Hematopoietic multipotent progenitor cell treated with erythropoietin and hydrocortisone succinate and interleukin-3 and kit ligand, for 6 days (in vitro differentiated cells): ENCODE measurements at places on chromosomes 2 and 18.

- DNase-seq = peak; percentile 35
These were observed 755 bp upstream of the ATP9B start for GRCh38 chr18:79068341-79068936.

DNA sequence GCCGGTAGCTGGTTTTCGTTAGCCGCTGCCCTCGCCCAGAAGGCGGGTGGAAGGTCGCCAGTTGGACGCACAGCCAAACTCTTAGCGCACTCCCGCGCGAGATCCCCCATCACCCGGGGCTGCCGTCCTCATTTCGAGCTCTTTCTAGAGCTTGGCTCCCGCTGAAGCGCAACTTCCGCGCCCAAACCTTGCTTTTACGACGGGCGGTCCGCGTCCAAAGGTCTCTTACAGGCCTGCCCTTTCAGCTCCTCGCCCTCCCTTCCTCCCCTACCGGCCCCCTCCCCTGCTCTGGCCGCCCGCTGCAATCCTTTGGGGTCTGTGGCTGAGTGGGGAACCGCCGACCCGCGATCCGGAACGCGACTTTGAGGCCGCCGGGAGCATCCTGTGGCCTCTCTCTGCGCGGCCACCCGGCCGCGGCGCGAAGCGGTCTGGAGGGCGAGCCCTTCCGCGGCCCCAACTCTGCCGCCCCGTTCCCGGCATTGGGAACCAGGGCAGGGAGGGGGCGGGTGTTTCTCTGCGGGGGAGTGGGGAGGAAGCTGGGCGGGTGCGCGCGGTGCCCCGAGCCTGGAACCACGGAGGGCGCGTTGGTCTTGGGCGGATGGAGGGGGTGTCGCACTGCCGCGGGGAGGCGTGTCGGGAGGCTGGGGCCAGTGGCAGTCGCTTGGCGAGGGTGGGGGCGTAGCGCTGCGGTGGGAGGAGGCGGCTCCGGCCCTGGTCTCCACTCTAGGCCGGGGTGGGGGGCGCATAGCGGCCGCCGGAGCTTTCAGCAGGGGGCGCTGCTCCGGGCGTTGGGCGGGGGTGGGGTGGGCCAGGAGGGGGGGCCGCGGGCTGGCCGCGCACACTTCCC lies at the start of gene GDF7:
Gene GDF7, plus strand, starts transcription at position 841 of the 847 bp plus-strand sequence. CDS start 96 bp downstream, outside the sequence.
- peak; percentile 35 for DNase-seq

DNA sequence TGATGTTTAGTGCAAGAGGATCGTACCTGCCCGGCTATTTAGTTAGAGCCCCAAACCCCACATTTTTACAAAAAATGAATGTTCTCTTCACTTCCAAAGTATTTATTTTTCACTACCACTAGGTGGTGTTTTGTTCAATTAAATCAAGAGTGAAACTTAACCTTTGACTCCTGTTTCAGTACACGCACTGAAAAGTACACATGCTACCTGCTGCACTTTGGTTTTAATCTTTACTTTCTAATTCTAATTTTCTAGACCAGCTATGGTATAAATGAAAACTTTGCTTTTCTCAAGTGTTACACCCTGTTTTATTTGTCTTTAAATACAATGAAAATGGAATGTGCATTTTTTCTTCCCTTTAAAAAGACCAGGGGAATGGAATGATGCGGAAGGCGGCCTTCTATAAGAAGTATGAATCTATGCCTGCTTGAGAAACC lies 31.4 kb upstream of the CHN1 start:
- DNase-seq = peak; percentile 80

- no peak for DNase-seq
These were observed 108.0 kb downstream of the FAM168B start for GRCh38 chr2:130985206-130985780.

DNA sequence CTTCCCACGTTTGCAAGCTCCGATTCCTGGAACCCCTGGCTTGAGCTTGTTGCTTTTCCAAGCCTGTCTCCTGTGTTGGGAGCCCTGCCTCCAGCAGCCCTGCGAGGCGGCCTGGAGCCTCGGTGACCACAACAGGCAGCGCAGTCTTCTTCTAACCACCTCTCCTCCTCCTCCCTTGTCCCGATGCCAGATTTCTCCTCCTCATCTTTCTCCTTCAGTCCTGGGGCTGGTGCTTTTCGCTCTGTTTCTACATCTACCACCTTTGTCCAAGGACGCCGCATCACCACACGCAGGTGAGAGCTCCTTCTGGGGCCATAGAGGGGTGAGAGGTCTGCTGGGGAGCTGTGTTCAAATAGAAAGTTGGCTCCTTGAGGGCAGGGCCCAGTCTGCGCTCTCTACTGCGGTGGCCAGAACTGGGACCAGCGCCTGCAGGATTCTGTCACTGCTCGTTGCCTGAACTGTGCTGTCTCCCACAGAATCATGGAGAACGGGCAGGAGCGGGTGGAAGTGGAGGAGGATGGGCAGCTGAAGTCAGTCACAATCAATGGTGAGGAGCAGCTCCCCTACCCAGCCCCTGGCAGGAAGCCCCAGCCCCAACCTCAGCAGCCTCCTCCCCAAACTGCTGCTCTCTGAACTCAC lies 3.9 kb downstream of the DNAJB2 start:
- no peak for DNase-seq
